ENCODE measurements at places on chromosomes 3 and 15.

DNA sequence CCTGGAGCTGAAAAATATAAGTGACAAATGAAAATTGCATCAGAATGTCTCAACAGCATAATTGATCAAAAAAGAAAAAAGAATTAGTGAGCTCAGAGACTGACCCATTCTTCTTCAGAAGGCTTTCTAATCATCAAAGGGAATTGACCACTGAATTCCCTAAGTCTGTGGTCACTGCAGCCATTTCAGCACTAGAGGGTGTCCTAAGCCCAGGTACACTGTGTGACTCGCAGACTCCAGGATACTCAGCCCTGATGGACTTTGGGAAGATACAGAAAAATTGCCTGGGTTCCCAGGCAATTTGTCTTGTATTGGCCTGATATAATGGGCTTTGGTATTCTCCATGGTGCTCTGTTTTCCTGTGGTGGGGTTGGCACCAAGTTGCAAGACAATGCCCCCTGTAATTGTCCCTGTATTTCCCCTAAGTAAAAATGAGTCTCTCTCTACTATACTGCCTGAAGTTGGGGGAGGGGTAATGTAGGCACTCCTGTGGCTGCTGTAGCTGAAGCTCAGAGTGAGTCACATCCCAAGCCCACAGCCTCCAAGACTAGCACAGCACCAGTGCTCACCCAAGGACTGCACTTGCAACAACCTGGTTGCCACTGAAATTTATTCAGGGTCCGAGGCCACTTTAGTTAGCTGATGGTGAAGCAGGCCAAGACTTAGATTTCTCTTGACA lies 256.0 kb upstream of the STAC start:
- no peak for DNase-seq

DNA sequence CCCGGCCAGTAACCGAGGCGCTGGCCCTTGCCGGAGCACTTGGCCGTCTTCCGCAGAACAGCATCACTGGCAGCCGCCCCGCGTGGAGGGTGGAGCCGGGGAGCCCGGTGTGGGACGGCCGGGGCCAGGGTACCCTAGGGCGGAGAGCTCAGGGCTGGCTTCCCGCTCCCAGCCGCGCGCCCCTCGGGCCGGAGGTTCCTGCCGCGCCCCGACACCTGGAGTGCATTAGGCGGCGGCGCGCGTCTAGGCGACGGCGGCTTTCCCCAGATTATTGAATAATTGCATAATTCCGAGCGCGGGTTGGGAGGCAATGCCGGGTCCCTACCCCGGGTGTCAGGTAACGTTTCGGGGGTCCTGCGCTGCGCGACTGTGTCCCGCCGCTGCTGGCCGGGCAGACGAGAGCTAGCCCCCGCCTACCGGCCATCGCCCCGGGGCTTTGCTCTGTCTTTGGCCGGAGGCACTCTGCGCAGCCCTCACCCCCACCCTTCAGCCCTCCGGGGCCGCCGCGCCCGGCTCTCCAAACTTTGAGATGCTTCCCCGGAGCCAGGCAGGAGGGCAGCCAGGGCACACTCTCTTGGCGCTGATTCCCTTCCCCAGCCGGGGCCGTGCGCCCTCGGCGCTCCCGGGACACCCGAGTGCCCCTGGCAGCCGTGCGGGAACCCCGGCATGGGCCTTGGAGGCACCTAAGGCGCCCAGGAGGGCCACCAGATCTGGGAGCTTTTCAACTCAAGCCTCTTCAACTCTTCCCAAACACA lies 749 bp downstream of the ITGA11 start:
- DNase-seq = no peak

DNA sequence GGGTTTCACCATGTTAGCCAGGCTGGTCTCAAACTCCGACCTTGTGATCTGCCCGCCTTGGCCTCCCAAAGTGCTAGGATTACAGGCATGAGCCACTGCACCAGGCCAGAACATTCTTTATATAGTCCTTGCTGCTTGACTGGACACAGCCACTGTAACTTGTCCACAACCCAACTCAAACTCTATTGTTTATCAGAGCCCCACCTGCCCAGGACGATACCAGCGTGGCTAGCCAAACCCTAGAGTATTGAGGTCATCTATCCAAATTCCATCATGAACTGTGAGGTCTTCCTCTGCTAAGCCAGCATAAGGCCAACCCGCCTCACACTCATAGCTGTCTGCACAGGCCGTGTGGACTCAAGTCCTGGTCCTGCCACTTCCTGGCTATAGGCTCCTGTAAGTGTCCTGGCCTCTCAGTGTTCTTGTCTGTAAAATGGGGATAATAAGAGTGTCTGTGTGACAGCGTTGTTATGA lies 63.9 kb downstream of the DAPK2 start:
- DNase-seq = no peak

DNA sequence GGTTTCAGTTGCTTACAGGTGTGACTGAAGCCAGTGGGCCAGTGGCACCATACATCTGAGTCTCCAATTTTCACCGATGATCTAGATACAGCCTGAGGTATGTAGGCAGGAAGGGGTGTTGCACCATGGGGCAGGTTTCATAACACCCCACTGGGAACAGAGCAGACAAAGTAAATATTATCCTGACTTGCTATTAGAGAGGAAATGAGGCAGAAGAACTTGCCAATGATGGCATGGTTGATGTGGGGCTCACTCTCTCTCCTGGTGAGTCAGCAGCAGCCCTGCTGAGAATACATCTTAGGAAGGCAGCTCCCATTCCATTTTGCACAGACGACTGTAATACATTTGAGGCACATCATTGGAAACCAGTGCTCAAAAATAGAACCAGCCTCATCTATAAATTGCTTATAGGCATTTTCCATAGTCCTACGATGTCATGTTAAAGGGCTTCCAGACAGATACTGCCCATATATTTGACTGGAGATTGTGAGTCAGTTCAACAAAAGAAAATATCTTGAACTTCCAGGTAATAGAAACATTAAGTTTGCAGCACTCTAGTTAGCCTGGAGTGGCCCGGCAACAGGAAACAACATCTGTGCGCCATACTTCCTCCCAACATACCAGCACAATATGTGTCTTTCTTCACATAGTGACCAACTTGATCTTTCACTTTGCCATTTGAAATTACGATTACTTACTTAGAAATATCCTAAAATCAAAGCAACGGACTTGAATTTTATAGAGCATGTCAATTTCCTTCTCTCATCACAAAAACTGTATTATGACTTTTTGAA lies 175.5 kb downstream of the NECTIN3 start:
- no peak for DNase-seq

DNA sequence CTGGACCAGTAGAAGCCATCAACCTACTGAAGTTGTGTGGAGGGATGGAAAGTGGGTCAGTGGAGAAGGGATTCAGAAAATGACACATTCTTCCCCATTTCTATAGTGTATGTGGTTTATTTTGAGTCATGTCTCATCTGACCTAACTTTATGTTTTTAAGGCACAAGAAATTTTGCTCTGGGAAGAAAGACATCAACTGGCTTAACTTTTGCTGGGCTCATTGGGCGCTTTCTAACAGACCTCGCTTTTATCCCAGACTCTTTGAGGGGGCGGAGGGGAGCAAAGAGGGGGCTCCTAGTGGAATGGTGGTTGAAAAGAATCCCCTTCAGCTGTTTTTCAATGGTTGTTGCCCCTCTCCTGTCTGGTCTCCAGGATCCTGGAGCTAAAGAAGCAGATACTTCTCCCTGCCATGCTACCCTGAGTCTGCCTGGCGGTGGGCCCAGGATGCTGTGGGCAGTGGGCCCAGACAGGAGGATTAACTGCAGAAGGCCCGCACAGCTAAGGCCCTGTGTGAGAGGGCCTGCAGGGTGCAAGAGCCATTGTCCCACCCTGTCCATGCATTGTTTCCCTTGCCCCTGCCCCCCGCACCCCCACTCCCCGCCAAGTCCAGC lies 14.5 kb downstream of the CSRNP1 start:
- DNase-seq = no peak

DNA sequence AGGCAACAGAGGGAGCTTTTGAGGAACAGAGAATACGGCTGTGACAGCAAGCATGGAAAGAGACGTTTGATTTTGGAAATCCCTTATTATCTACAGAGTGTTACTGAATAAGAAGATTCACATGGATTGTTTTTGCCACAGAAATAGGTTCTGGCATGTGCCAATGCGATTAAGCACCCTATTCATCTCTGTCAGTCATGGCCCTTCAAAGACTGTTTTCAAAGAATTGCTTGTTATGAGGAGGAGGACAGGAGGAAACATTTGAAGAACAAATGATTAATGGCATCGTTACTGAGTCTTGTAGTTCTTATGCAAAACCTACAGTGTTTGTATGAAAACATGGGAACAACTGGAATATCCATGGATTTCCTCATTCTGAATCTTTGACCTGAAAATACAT lies 86.2 kb downstream of the EPHA6 start:
- no peak for DNase-seq

GRCh38 chr3:47425959-47426358 lies 45.1 kb downstream of the PTPN23 start:
- DNase-seq = no peak

- DNase-seq = no peak
Measured at GRCh38 chr3:33491721-33492120, 51.5 kb upstream of the UBP1 start.

- DNase-seq = no peak
Measured at GRCh38 chr3:47342151-47342550, 38.7 kb upstream of the PTPN23 start.

DNA sequence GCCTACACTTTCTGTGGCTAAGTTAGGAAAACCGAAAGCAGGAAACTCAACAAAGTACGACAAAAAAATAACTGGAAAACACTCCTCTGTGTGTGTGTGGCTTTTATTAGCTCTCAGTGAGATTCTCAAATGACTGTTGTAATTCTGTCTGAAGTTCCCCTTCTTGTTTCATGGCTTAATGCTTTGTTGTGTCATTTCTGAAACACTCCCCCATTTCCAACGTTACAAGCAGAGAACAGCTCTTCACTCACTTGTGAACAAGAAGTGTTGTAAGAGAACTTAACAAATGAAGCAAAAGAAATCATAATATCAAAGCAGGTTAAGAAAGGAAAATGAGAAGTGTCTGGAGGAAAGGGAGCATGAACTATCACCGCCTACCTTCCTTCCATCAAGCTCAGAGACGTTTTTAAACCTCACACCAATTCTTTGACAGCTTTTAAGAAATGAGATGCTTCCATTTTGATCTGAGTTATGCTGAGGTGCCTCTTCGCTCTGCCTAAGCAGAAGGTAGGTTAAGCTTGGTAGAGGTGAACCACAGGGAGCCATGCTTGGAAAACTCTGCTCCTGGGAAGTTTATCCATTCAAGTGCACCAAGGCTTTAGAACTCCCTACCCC lies 12.4 kb upstream of the SEC62 start:
- DNase-seq = no peak

DNA sequence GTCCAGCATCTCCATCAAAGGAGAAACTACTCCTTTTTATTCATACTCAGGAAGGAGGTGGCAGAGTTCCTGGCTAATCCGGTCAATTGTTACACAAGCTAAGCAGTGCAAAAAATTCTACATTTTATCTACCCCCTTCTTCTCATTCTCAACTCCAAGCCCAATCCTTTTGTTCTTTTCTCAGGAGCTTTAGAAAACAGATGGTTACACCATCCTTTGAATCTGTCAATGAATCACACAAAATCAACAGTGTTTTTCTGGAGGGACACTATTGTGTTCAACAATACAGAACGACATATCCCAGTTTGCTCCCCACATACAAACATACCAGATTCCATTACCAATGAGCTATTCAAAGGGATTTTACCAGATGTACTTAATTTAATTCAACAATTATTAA lies 362.1 kb downstream of the MAGI1 start:
- DNase-seq = no peak

DNA sequence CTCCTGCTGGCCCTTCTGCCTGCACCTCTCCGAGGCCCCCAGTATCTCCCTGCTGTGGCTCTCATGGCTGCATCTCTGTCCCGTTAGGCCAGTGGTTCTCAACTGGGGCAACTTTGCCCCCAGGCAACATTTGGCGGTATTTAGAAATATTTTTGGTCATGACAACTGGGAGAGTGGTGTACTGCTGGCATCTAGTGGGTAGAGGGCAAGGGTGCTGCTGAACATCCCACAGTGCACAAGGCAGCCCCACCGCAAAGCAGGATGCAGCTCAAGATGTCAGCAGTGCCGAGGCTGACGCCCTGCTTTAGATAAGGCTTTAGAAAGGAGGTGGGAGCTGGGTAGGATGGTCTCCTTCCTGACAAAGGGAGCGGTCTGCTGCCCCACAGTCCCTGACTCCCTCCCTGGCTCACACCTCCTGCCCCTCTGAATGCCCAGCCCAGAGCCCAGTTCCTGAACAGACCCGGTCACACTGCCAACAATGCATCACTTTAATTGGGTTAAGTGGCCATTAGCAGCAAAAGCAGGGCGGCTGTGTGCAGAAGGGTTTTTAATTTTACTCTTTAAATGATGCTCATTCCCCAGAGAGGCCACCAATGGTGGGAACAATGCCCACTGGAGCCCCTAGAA lies 68.8 kb upstream of the TMEM115 start:
- no peak for DNase-seq

DNA sequence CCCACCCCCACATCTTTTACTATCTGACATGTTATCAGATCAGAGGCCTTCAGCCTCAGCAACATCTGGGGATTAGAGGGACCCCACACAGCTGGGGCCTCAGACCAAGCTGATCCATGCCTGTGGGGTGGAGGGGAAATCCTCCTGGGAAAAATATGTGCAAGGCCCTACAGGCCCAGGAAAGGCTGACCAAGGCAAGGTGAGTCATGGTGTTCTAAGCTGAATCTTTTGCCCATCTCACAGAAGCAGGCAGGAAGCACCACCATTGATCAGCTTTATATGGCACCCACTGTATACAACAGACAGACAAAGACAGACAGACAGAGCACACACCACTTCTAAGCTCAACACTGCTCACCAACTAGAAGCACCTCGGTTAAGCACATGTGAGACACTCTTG lies 12.4 kb upstream of the PARP6 start:
- DNase-seq = no peak

DNA sequence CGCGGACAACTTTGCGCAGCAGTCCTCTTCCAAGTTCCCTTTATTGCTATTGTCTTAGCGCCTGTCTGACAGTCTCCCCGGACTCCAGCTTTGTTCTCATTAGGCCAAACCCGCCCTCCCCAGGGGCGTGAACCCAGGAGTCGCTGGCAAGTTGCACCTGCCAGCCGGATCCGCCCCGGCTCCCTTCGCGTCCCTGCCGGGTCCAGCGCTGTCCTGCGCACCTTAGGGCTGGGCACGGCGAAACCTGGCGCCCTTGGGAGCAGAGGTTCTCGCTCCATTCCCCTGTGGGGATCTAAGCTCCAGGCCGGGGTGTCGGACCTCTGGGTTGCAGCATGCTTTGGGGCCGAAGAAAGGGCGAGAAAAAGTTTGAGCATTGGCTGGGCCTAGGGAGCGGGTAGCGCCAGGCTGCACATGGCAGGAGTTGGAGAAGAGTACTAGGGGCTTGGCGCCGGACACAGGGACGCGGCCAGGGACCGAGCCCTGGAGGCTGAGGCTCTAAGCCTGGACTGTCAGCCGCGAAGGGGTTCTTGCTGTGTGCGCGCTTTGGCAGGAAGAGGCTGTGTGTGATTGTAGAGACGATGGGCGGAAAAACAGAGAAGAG lies 335.1 kb upstream of the THRB start:
- DNase-seq = no peak

DNA sequence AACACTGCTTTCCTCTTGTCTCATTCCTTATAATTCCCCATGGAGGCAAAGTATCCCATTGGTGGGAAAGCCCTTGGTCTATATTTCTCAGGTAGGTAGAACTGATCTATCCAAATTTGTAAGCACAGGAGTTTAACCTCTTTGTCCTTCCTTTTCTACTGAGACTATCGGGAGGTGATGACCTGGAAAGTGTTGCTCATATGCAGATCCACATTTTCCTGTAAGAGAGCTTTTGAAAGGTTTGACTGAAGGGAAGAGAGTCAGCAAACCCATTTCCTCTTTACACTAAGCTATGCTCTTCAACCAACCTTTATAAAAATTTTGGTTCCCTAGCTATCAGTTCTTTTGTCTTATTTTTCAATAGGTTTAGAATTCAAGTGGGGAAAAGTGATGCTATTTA lies 200.7 kb downstream of the TIGIT start:
- DNase-seq = no peak

Data from stimulated activated CD4-positive, alpha-beta T cell treated with anti-CD3 and anti-CD28 coated beads, Interleukin-2, amount 100 ng/mL, for 4 hours (primary cell).